NCI-H446 treated with DMSO at 0.1 percent for 48 hours (cell line): ENCODE measurements at places on chromosomes 7 and 10.
A peak's percentile ranks its signal among the peaks of the same experiment; 100 is the strongest.

DNA sequence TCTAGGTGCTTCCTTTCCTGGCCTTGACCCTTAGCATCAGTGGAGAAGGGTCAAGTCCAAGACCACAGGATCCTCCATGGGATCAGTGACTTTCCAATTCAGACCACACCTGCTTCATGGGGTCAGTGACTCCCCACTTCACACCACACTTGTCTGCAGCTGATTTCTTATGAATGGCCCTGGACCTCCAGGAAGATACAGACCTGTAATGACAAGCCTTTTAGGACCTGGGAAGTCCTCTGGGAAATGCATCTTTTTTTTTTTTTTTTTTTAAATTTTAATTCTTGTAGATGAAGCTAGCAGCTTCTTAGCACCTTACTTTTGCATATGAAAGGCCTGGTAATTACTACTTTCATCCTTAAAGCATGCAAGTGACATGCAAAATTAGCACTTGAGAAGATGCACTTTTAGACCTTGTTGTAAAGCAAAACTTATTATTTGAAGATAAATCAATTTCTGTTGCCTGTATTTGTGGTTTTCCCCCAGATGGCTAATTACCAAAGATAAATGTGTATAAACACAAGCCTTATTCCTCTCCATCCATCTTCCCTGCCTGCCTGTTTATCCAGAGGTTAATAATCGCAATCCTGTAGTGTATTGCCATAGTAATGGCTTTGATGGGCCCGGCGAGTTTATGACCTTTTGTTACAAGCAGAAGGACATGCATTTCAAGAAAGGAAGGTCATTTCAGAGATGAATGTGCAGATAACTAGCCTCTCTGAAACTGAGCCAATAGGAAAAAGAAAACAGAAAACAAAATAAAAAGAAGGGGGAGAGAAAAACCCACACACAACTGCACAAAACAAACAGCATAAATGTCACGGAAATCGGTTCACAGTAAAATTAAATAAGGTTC, 1018.7 kb downstream of the TYW1 start:
- DNase-seq, result no peak

DNA sequence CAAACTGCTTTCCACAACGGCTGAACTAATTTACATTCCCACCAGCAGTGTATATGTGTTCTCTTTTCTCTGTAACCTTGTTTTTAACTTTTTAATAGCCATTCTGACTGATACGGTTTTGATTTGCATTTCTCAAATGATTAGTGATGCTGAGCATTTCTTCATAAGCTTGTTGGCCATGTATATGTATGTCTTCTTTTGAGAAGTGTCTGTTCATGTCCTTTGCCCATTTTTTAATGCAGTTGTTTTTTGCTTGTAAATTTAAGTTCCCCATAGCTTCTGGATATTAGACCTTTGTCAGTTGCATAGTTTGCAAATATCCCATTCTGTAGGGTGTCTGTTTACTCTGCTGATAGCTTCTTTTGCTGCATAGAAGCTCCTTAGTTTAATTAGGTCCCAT, 6.1 kb downstream of the ZNF786 start:
- no peak for DNase-seq

DNA sequence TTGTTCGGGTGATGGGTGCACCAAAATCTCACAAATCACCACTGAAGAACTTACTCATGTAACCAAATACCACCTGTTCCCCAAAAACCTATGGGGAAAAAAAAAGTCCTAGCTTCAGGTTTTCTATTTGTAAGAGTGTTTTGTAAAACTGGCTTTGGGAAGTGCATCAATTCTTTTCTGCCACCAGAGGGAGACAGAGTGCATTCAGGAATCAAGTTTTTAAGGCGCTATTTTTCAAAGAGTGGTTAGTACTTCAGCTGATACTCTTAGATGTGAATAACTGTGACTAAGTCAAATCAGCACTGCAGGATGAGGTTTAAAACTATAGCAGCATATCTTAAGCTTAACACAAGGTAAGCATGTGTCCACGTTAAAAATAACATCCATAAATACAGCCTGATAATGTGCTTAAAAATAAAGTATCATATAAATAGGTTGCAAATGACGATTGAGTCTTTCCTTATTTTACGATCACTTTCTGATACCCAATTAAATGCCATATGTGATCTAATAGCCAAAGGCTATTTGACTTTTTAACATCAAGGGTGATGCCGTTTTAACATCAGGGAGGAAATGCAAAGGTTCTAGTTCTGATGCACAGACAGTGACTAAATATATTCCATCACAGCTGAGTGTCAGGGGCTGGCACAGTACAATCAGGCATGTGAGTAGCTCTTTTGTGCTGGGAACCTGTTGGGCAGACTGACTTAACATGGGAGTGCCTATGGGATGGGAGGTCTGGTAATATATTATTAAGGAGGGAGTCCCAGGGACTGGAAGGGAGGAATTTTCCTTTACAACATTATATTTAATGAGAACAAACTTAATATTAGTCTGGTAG, 10.6 kb upstream of the LYZL2 start:
- peak; percentile 24 for DNase-seq

GRCh38 chr10:86699991-86700840, 31.9 kb downstream of the LDB3 start:
- no peak for DNase-seq

- no peak for DNase-seq
Measured at GRCh38 chr7:2472739-2473138, 3.5 kb downstream of the GRIFIN start.

GRCh38 chr7:158778471-158778870, 50.8 kb downstream of the ESYT2 start:
- no peak for DNase-seq

GRCh38 chr7:2011266-2012043, 221.3 kb downstream of the MAD1L1 start:
- no peak for DNase-seq

- no peak for DNase-seq
Measured at GRCh38 chr7:23191022-23191421, 9.2 kb downstream of the NUP42 start.

GRCh38 chr7:133056370-133057238, 25.3 kb downstream of the CHCHD3 start:
- peak; percentile 11 for DNase-seq

GRCh38 chr7:99739699-99740572, 4.9 kb upstream of the CYP3A7 start:
- no peak for DNase-seq

DNA sequence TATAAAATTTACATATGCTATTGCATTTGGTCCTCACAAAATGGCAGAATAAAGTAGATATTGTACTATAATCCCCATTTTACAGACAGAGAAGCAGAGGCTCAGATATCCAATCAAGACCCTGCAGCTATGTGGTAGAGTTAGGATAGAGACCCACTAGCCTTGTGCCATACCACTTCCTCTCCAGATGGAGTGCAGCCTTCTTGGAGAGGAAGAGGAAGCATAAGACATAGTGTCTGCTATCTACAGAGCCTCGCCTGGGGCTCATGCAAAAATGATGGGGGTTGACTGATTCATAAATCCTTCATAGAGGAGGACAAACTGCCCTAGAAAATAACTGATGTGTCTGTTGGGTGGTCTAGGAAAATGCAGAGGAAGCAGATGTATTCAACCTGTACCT, 447.3 kb downstream of the KCNMA1 start:
- DNase-seq, result no peak

GRCh38 chr10:52466464-52466863, 152.4 kb downstream of the DKK1 start:
- DNase-seq, result no peak

- DNase-seq, result no peak
Measured at GRCh38 chr10:77835669-77836086, 90.9 kb downstream of the DLG5 start.

DNA sequence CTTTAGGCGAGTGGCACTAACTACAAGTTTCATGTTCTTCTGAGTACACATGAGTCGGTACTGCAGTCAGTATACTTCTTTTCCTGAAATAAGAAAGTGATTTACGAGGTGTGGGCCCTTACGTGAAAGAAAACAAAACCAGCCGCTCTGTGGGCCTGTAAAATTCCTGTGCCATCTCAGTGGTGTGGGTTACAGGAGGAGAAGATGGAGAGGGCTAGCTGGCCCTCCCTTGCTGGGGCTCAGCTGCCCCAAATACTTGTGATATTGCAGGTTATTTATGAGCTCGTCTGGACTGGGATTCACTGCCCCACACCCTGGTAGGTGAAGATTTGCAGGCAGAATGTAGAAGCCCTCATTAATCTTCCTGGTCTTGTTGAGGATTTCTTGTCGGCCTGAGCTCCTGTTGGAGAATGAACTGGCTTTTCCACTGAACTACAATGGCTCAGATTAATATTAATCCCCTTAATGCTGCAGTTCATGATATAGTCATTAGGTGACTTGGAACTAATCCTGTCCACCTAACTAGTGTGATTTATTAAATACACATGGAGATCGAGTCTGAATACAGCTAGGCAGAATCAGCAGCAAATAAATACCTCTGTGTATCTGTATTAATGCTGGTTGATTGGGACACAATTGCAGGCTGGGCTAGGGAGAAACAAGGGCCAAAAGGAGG, 68.0 kb downstream of the GBF1 start:
- DNase-seq, result no peak

DNA sequence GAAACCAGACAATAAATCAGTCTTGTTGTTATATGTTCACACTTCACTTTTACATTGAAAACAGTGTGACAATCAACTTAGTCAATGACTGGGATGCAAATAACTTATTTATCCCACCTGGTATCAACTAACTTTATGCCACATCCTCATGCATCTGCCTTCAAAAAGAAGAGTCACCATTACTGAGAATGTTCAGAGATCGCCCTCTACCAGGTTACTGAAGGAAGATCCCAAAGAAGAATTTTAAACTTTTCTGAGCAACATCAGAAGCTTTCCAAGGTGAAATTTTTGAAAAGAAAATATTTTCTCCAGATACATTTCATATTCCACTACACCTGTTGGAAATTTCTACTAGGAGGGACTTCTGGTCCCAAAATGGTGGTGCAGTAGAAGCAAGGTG, 359.5 kb downstream of the PTPRN2 start:
- no peak for DNase-seq

- no peak for DNase-seq
Measured at GRCh38 chr7:42747044-42747443, 164.8 kb downstream of the C7orf25 start.

DNA sequence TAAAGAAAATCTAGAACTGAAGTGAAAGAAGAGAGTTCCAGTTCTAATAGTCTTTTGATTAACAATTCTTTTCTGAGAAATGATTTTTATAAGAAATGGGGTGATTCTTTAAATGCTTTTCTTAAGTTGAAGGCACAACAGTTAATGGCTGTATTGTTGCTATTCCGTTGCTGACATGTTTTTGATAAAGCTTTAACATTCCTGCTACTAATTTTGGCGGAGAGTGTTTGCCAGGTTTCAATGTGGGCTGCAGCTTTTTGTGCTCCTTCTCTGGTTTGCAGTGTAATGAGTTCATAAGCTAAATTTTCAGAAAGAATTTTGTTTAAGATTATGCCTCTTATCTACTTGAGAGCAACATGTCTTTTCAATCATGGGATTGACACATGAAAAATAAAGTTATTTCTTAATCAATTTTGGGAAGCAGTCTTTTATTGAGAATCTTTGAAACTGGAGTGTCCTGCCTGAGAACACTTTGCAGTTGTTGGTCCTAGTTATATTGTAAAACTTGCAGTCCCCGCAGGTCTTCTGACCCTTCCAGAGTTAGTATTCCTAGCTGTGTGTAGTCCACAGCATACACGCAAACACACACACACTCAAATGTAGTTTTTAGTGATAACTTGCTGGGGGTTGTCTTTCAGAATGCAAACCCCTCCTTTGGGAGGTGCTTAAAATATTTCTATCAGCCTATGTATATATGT, 56.7 kb downstream of the COL17A1 start:
- DNase-seq, result no peak

GRCh38 chr7:99551334-99551733, 580 bp downstream of the FAM200A start:
- DNase-seq, result no peak

- no peak for DNase-seq
Measured at GRCh38 chr7:133339772-133340171, 86.9 kb downstream of the EXOC4 start.

- DNase-seq, result no peak
Measured at GRCh38 chr7:150569245-150569955, 2.2 kb downstream of the GIMAP4 start.

DNA sequence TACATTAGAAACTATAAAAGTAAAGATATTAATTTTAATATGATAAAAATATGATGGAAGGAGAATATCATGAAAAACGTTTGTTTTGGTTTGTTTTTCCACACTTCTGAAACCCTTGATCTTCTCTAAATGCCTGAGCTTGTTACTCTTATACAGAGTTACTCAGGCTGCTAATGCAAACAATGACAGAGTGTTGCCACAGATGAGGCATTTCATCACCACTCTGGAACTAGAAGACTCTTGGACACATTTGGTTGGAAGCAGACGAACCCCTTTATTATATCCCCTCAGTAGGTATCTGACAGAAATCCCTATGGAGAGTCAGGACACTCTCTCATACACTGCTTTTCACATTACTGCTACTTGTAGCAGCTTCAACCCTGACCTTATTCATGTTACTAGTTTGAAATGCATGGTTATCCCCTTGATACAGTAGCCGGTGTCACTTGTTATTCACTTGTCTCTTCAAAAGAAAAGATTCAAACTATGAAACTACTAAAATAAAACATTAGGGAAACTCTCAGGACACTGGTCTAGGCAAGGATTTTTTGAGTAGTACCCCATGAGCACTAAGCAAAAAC, 66.9 kb downstream of the SEMA3C start:
- no peak for DNase-seq

- no peak for DNase-seq
Measured at GRCh38 chr10:16965344-16965616, 148.1 kb upstream of the RSU1 start.

DNA sequence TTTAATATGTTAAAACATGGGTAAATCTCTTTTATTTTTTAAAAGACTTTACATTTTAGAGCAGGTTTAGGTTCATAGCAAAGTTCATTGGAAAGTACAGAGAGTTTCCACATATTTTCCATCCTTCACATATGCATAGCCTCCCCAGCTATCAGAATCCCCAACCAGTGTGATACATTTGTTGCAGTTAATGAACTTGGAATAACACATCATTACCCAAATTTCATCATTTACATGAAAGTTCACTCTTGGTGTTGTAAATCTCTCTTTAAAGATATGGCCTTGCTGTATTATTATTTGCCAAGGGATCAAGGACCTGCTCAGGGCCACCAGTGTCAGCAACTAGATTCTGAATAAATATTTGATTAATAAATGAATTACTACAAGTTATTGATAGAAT, 263.4 kb downstream of the CDK14 start:
- no peak for DNase-seq

DNA sequence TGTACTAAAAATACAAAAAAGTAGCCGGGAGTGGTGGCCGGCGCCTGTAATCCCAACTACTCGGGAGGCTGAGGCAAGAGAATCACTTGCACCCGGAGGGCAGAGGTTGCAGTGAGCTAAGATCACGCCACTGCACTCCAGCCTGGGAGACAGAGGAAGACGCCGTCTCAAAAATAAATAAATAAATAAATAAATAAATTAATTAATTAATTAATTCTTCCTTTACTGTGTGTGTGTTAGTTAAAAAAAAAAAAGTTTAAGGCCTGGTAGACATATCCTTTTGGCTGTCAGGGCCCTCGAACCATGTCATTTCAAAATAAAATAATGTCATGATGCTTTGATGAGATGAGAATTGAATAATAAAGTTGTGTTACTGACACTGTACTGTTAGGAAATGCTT, 81.3 kb downstream of the ZNF467 start:
- DNase-seq, result no peak

GRCh38 chr10:94427166-94427565, 24.8 kb downstream of the TBC1D12 start:
- no peak for DNase-seq

- DNase-seq, result no peak
Measured at GRCh38 chr10:120493411-120494312, 36.6 kb downstream of the PLPP4 start.
